ENCODE measurements at places on chromosomes 6 and 20.
A peak's percentile ranks its signal among the peaks of the same experiment; 100 is the strongest.

DNA sequence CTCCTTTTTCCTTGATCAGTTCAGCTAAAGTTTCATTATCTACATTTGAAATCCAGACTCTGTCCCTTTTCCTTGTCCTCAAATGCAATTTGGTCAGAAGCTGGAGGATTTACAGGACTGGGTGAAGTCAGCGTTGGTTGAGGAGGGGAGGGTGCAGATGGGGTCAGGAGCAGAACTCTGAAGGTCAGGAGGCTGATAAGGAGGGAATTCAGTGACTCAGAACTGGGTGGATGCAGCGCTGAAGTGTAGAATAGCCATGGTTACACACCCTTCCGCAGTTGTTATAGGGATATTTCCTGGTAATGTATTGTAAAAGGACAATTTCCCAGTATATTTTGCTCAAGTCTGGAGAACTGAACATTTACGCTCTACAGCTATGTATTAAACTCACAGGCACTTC, 133.1 kb upstream of the FOXA2 start:
- no peak for DNase-seq

GRCh38 chr6:40536442-40536841, 50.7 kb downstream of the LRFN2 start:
- DNase-seq = peak; percentile 53

GRCh38 chr6:16286151-16286522, 47.8 kb downstream of the GMPR start:
- peak; percentile 81 for DNase-seq

GRCh38 chr6:112113918-112114317, 26.5 kb downstream of the FAM229B start:
- no peak for DNase-seq

Measured in neural progenitor cell (in vitro differentiated cells).